ENCODE measurements at places on chromosomes 6 and 20. TPM values are rescaled to one million over a fixed set of nuclear protein-coding genes. Genes with fewer than 3 reads are reported as not detected.

The WFDC12 gene
- not detected for total RNA-seq

GRCh38 chr6:144265061-144265357, 20.1 kb upstream of the UTRN start:
- peak; percentile 82 for DNase-seq

DNA sequence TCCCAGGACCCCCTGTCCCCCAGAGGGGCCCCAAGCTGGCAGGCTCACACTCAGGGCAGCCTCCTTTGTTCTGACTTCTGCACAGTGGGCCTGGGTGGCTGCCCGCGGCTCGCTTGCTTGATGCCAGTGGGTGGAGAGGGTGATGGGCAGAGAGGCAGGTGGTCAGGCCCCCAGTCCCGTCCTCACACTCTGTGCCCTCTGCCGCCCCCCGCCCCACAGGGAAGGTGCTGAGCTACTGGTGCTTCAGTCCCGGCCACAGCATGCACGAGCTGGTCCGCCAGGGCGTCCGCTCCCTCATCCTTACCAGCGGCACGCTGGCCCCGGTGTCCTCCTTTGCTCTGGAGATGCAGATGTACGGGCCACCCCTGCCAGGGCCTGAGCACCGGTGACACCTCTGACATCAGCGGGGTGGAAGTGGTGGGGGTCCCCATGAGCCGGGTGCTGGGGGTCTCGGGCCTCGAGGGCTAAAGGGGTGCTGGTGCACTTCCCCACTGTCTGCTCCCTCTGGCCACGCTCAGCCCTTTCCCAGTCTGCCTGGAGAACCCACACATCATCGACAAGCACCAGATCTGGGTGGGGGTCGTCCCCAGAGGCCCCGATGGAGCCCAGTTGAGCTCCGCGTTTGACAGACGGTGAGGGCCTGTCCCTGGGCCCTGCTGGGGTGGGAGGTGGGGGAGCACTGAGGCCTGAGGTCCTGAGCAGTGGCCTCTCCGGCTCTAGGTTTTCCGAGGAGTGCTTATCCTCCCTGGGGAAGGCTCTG, 8.9 kb upstream of the TNFRSF6B start:
- no peak for DNase-seq

GRCh38 chr6:126976253-126976797, 142.1 kb upstream of the RSPO3 start:
- DNase-seq, result no peak

- peak; percentile 96 for DNase-seq
Observed at GRCh38 chr6:121780325-121781321, 345.2 kb downstream of the GJA1 start.

DNA sequence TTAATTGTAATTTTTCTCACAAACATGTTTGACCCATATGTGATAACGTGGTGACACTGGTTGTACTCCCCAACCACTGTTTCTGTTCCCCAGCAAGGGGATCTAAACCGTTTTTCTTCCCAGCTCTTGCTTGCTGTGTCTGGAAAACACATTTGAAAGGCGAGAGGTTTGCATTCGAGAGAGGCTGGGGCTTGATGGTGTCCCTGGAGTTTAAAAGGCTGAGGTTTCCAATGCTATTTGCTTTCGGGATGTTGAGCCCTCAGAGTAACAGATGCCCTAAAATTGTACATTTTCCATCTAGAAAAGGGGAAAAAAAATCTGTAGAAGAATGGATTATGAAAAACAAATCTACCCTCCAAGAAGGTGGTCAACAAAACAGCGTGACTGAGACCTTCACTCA, 35.4 kb downstream of the AKAP12 start:
- DNase-seq, result no peak

The SLC22A2 gene
- total RNA-seq, result not detected

- no peak for DNase-seq
Observed at GRCh38 chr6:157194110-157194509, 129.2 kb downstream of the TMEM242 start.

DNA sequence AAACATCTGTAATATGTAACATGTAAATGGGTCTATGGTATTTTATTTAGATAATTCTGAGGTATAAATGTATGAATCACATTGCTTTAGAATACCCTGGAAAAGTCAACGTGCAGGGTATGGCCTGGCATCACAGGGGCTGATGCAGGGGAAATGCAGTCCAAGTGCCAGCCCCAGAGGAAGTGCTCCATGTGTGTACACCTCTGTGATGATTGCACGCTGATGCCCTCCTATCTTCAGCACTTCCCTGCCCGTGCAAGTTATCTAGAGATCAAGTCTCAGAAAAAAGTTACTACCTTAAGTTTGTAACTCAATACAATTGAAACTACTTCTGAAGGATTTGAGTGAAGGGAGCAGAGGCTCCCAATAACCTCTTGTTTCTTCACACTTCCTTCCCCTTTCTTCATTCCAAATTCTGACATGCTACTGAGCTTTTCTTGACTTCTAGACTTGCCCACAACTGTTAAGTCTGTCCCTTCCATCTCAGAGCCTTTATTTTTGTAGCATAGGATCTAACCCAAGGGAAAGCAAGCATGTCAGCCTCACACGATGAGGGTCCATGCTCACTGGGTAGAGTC, 2.2 kb downstream of the SMLR1 start:
- no peak for DNase-seq

GRCh38 chr6:157424491-157425020, 43.6 kb downstream of the ZDHHC14 start:
- no peak for DNase-seq

DNA sequence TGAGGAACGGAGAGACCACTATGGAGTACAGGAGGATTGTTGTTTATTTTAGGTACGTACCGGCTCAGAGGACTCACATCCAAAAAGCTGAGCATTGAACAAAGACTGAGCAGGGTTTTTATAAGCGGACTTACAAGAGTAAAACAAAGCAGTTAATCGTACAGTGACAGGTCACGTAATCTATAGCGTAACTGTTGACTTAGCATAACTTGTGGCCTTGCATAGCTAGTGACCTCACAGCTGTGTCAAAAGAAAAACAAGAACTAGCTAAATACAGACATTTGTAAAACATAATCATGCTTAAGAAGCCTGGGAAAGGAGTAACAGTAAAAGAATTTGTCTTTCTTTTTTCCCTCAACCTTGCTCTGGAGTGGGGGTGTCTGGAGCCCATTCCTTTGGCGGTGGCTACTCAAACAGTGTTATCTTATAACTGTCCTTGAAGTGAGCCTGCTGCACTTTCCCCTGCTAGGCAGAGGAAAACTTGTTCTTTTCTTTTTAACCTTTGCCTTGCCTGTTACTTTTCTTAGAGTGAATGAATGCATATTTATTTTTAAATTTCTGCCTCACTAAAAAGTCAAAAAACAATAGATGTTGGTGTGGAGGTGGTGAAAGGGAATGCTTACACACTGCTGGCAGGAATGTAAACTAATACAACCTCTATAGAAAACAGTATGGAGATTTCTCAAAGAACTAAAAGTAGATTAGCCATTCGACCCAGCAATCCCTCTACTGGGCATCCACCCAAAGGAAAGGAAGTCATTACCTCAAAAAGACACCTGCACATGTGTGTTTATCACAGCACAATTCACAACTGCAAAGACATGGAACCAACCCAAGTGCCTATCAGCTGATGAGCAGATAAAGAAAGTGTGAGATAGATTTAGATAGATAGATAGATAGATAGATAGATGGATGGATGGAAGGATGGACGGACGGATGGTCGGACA, 109.0 kb downstream of the TAF4 start:
- DNase-seq, result peak; percentile 60

DNA sequence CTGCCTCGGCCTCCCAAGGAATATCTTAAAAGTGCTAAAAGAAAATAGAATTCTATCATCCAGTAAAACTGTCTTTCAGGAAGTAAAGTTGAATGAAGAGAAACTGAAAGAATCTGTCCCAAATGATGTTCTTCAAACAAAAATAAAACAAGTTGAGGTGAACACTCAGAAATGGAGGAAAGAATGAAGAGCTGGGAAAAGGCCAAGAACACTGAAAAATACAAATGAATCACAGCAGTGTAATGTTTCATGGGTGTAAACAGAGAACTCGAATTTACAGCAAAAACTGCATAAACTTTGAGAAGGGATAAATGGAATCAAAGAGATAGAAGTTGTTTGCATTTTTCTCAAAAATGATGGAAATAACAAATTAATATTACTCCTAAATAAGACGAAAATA, 317.3 kb downstream of the TAF4 start:
- peak; percentile 1 for DNase-seq

The CTAGE9 gene
- not detected for total RNA-seq

DNA sequence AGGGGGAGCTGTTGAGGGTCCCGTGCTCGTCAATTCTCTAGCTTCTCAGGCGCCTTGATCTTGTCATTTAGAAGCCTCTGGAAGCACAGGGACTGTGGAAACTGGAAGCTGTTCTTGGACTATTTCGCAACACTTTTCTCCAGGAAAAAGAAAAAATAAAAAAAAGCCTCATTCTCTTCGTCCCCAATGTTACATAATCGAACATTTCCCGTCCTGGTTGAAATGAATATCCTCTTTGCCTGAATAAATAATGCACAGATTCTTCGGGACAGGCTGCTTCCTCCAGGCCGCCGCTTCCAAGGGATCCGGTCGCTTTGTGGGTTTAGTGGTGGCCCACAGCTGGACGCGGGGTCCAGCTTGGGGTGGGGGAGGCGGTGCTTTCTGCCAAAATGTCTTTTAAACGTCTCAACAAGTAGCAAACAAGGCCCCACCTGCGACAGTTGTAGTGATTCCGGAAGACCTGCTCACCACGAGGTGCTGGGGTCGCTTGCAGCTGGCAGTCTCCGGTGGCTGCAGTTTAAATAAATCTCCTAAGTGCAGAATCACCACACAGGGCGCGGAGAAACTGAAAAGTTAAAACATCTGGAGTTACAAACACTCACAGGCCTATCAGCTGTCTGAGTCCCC, 125.9 kb upstream of the ESR1 start:
- peak; percentile 63 for DNase-seq

- peak; percentile 83 for DNase-seq
Observed at GRCh38 chr6:3205913-3206312, 21.5 kb downstream of the TUBB2B start.

DNA sequence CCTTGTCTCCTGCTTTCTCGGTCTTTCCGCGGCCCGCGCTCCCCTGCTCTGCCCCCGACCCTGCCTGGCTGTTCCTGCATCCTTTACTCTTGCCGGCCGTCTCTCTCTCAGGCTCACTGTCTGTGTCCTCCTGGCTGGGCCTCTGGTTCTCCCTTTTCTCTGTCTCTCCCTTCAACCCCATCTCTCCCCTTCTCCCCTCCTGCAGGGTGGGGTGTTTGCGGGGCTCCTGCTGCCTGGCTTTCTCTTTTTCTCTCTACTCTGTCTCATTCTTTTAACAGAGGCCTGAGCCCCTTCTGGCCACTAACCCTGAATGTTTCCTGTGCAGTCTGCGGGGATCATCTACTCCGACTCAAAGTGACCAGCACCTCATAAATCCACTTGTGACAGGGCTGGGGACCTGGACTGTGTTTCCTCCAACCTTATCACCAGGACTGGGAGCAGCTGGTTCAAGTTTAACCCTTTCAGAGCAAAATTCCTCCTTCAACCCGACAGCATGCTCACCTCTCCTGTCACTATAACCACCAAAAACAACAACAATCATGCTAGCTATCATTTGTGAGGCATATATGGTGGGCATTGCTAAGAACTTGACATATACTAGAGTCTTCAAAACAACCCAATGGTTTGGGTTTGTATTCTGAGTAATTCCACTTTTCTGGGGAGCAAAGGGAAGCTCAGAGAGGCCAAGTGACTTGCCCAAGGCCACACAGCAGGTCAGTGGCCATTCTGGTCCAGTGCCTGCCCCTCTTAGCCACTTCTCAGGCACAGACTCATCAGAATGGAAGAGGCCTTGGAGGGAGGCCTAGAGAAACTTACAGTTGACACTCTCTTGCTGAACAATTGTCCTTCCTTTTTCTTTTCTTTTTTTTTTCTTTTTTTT, 811 bp upstream of the RSPO4 start:
- DNase-seq, result no peak

DNA sequence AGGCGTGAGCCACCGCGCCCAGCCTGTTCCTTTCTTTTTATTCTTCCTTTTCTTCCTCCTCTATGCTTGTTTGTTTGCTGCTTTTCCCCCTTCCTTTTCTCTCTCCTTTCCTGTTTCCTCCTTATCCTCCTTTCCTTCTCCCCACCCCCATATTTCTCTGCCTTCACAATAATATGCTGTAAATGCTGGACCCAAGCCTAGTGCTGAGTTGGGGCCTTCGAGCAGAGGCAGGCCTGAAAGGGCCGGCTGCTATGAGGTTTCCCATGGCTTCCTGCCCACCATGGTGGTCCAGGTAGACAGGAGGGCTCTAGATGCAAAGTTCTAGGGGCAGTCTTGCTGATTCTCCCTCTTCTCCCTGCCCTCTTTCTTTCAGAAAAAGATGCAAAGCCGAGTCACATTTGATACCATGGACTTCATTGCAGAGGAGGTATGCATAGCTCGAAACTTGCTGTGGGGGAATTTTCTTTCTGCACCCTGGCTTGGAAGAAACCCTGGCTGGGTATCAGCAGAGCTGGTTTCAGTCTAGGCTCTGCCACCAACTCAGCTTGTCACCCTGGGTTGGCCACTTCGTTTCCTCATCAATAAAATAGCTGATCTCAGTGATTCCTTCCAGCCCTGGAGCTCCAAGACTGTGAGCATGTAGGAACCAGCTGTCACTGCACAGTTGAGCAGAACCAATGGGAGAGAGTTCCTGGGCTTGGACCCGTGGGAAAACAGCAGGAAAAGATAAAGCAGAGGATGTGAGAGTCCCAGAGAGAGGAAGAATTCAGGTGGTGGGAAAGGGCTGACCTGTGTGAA, 7.4 kb downstream of the CNBD2 start:
- no peak for DNase-seq

DNA sequence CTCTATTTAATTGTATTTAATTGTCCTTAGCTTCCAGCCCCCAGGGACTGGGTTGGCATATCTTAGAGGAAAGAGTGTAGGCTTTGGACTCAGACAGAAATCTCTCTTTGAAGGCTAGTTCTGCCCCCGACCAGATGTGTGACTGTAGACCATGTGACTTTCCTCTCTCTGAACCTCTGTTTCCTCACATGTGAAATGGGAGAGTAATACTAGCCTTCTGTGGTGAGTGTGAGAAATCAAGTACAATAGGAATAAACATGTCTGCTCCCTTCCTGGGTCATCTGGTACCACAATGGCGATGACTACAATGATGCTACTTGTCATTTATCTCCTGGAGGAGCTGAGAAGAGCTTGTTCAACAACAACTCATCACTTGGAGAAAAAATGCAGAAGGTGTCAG, 179.9 kb downstream of the LRFN2 start:
- no peak for DNase-seq

- no peak for DNase-seq
Observed at GRCh38 chr6:105449756-105450390, 47.0 kb upstream of the PREP start.

The FHL5 gene
- total RNA-seq, result not detected

The BTNL2 gene
- total RNA-seq, result not detected

GRCh38 chr6:132817554-132818403, 3.4 kb downstream of the RPS12 start:
- DNase-seq, result no peak

- peak; percentile 22 for DNase-seq
Observed at GRCh38 chr20:38249536-38250310, 10.8 kb downstream of the KIAA1755 start.

- no peak for DNase-seq
Observed at GRCh38 chr6:89258912-89259311, 41.8 kb upstream of the GABRR1 start.

The CNR1 gene
- total RNA-seq, result not detected

The PNPLA1 gene
- not detected for total RNA-seq

Data from fibroblast of the aortic adventitia (primary cell).